ENCODE measurements at places on chromosomes 7 and 10.

DNA sequence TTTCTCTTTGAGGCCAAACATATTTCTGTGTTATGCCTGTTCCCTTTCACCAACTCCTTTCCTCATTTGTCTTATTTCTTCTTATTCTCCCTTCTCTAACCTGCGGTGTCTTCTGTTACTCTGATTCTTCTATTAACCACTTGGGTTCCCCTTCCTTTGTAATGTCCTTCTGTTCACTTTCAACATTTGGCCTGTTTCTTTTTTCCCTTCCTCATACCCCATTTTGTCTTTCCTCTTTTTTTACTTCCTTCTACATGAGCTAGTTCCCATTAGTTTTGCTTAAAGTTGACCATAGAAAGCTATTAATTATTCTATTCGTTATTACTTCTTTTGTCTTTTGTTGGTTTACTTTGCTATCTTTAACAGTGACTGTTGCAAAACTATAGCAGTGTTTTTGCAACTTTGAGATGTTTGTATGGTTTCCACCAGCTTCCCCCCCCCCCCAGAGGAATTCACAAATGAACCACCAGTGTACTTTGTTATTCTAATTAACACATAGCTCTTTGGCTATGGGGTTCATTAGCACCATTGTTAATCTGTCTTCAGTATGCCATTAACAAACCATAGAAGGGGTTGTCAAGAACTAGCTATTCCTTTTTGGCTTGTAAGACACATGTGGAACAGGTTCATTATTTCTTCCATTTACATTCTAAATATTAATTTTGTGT lies 2.9 kb downstream of the LRGUK start:
- no peak for DNase-seq

- no peak for DNase-seq
Measured at GRCh38 chr7:78052112-78052511, 253.5 kb downstream of the PHTF2 start.

GRCh38 chr7:49866910-49867309 lies 93.5 kb downstream of the VWC2 start:
- no peak for DNase-seq

DNA sequence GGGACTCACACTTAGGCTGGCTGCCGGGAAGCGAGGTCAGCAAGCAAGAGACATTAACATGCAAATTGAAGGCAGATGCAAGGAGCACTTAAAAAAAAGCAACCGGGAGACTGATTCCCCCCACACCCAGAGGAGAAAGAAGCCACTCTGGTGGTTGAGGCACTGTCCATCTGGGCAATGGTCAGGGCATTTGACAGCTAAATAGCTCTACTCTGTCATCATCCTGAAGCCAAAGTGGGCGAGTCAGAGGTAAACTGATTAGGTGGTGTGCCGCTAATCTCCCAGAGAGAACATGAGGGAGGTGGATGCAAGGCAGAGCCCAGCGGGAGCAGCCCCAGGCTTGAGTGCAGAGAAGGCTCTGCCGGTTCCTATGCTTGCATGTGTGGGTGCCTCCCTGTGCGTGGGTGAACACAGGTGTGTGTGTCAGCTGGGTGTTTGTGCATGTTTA lies 100.6 kb downstream of the PLXNA4 start:
- DNase-seq = no peak

DNA sequence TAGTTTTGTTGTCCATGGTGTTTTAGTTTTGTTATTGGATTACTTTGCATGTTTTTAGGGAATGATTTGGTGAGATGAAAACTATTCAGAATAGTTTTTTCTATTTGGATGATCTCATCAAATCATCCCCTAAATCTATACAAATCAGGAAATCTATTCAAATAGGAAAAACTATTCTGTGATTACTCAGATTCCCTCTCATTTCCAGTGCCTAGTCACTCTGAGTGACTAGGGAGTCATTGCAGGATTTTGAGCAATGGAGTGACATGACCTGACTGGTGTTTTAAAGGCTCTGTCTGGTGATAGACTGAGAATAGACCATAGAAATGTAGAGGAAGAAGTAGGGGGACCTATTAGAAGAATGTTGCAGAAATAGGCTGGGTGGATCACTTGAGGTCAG lies 72.4 kb downstream of the TPST1 start:
- DNase-seq = no peak

- DNase-seq = no peak
Measured at GRCh38 chr10:113104047-113104446, 154.0 kb downstream of the TCF7L2 start.

GRCh38 chr10:70495691-70496261 lies 17.2 kb downstream of the PALD1 start:
- no peak for DNase-seq
